BJ (cell line): ENCODE measurements at places on chromosomes 13 and 19.

GRCh38 chr19:7101498-7102253, 32.2 kb downstream of the ZNF557 start:
- DNase-seq = no peak

DNA sequence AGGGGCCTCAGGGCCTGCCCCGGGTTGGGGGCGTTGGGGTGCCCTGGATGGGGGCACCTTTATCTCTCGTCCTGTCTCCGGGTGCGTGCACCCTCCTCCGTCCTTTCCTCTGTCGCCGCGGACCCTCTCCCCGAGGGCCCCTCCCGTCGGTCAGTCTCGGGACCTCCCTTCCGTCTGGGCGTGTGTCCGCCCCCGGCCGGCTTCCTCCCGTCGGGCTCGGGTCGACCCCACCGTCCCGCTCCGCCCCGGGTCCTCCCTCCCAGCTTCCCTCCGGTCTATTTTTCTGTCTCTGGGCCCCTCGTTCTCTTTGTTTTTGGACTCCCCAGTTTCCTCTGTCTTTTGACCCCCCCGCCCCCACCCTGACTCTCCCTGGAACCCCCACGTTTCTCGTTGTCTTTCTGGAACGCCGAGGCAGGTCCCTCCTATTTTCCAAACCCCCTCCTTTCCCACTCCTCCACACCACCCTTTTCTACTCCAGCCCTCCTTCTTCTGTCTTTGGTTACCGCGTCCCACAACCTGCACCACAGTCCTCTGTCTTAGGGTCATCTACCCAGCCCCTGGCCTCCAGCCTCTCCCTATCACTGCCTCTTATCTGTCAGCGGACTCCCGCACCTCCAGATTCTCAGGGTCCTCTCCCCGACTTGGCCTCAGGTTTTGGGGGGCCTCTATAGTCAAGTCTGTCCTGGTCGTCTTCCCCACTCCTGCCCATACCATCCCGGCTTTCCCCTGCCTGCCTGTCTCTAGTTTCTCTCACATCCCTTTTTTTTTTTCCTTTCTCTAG, 757 bp downstream of the EGLN2 start:
- DNase-seq = no peak

DNA sequence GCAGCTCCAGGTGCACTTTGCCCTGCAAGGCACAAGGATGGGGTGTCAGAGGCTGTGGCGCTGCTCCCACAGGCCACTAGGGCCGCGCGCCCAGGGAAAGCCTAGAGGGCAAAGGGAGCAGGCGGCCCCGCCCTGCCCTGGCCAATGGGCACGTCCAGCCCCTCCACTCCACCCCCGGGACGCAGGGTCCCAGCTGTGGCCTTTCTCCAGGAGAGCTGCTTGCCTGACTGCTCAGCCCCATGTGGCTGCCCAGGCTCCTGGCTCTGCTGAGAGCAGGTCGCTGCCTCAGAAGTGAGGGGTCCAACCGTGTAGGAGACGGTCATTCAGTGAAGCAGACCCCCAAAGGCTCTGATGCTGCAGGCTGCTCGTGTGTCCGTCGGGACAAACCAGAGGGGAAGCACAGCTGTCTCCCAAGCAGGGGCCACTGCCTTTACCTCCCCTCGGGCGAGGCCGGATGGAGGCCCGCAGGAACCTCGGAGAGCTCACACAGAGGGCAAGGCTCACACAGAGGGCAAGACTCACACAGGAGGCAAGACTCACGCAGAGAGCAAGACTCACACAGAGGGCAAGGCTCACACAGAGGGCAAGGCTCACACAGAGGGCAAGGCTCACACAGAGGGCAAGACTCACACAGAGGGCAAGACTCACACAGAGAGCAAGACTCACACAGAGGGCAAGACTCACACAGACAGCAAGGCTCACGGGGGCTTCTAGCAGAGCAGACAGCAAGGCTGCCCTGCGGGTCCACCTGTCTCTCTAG, 56.2 kb upstream of the C13orf46 start:
- DNase-seq = no peak

- DNase-seq = no peak
These were observed 1261.3 kb upstream of the SPRY2 start for GRCh38 chr13:81602241-81602640.

- no peak for DNase-seq
These were observed 24.4 kb upstream of the ZNF561 start for GRCh38 chr19:9645472-9645871.

DNA sequence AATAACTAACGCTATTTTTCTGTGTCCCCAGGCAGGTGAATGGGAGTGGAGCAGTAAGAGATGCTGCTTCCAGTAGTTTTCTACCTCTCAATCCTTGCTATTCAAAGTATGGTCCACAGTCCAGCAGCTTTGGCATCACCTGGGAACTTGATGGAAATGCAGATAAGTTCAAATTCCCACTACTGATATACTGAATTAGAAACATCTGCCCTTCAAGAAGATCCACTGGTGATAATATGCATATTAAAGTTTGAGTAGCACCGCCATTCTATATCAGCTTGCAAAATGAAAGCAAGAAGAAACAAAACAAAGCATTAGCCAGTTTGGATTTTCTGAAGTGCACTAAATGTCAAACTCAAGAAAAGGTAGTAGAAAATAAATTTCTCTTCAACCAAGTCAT, 906.2 kb upstream of the PCDH20 start:
- no peak for DNase-seq

DNA sequence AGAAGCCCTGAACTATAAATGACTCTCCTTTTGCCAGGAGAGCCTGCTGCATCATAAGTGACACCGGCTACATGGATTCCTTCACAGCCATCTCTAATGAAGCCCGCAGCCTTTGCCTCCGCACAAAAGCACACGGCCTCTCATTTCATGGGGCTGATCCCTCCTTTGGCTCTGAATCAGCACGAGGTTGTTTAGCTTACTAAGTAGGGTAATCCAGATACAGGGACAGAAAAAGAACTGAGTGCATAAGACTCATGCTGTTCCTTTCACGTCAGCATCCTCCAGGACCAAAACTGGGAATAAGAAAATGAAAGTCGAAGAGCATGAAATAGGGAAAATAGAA, 136.3 kb downstream of the DCT start:
- DNase-seq = no peak

GRCh38 chr13:91050970-91051369, 296.5 kb upstream of the MIR17HG start:
- no peak for DNase-seq

- DNase-seq = no peak
These were observed 8.7 kb downstream of the PIK3R2 start for GRCh38 chr19:18161636-18162002.

- no peak for DNase-seq
These were observed 2.1 kb upstream of the HMG20B start for GRCh38 chr19:3570606-3571011.

DNA sequence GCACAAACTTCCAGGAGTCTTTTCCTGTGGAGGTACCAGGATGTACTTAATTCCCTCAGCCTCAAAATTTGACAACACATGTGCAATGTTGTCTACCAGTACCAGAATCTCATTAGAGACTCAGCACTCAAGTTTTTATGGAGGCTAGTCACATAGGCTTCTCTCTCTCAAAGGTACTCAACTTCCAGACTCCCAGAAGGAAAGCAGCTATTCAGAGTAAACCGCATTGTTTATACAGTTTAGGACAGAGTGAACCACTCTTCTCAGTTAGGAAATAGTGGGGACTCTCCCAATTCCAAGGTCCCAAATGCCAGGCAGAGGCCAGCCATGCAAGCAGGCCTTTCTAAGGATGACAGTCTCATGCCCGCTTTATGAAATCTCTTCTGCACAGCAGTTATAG, 8.5 kb upstream of the C1QTNF9B start:
- no peak for DNase-seq

GRCh38 chr13:31503626-31504025, 235.7 kb upstream of the RXFP2 start:
- DNase-seq = no peak

- DNase-seq = no peak
These were observed 95.0 kb downstream of the CYSLTR2 start for GRCh38 chr13:48748681-48749080.

DNA sequence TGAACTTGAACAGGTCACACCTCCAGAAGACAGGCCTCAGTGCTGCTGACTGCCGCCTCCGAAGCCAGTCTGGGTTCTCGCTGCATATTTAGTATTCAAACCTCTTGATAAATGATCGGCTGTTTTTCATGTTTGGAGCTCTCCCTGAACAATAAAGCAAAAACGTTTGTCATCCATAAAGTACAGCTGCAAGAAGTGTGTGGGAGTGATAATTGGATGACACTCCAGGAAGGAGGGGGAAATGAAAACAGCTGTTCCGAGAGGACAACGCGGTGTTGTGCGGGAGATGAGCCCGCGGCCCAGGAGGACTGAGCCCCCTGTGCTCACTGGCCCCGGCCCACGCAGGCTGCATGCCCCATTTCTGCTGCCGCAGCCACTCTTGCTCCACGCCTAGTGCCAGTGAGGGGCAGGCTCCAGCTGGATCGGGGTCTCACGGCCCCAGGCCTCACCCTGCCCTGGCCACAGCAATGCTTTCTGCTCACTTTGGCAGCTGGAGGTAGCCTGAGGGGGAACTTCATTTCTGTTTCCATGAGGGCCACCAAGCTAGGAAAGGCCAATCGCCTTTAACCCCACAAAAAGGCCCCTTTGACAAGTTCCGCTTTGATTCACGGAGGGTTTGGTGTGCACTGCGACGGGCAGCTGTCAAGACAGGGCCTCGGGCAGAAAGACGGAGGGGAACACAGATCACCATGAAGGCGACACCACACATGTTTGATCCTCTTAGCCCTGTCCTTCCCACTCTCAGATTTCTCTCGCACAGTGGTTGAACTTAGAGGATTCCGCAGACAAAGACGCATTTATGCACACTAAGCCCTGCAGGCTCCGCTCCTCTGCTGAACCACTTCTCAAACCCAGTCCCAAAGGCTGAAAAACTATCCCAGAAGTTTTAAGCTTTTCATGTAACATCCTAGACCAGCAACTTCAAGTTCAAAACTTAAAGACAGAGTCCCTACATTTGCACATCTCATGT, 537.6 kb downstream of the EFNB2 start:
- DNase-seq = no peak

- no peak for DNase-seq
These were observed 103.5 kb downstream of the POU4F1 start for GRCh38 chr13:78499802-78500201.

- DNase-seq = no peak
These were observed 556.3 kb upstream of the ARGLU1 start for GRCh38 chr13:107124129-107124718.

- DNase-seq = no peak
These were observed 406.9 kb downstream of the RFC3 start for GRCh38 chr13:34224877-34225276.

GRCh38 chr13:91661692-91662490, 263.5 kb downstream of the GPC5 start:
- no peak for DNase-seq
